ENCODE measurements at places on chromosomes 1 and 21.

DNA sequence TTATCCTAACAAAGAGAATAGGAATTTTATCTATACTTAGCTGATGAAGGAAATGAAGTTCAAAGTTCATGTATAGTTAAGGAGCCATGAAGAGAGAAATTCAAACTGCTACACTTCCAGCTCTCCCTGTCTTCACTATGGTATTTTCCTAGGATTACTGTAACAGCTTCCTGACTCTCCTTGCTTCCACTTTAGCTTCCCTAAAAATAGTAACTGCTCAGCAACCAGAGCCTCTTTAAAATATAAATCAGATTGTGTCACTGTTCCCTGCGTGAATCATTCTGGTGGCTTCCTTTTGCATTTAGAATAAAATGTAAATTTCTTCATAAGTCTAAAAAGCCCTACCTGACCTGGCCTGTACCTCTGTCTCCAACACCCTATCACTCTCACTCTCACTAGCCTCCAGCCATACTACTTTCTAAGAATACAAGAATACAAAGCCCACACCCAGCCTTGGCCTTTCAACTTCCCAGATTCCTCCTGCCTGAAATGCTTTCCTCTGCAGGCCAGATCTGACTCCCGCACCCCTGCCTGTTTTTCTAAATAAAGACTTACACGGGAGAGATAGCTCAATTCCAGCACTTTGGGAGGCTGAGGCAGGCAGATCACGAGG is 30.5 kb downstream of the OR10J1 start:
- peaks cover 4% of the 10 kb centered on the region for H3K4me1 ChIP-seq
- no peaks in the 10 kb centered on the region for H3K36me3 ChIP-seq
- no peak overlapping the region for H3K4me3 ChIP-seq

- H3K27me3 ChIP-seq, result no peaks in the 10 kb centered on the region
- H3K27ac ChIP-seq, result no peak overlapping the region
- no peaks in the 10 kb centered on the region for H3K4me1 ChIP-seq
- H3K36me3 ChIP-seq, result no peaks in the 10 kb centered on the region
- no peak overlapping the region for H3K4me3 ChIP-seq
Measured at GRCh38 chr1:175512637-175513412, 230.6 kb downstream of the TNR start.

DNA sequence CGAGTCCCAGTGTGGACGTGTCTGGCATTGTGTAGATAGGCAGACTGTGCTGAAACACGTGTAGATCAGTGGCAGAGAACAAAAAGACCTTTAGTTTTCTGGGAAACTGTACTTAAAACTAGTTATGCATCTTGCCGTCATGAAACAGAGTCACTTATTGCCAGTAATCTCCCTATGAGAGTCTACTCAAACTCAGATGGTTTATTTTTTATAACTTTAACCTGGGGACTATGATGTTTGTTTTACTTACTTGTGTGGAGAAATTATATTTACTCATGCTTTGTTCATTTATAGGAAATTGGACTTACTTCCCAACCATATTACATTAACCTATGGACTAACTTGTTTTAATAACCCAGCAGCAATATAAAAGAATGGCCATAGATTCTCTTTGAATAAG is 54.1 kb upstream of the ABCG1 start:
- no peaks in the 10 kb centered on the region for H3K4me1 ChIP-seq
- DNase-seq, result no peak
- H3K36me3 ChIP-seq, result no peaks in the 10 kb centered on the region

DNA sequence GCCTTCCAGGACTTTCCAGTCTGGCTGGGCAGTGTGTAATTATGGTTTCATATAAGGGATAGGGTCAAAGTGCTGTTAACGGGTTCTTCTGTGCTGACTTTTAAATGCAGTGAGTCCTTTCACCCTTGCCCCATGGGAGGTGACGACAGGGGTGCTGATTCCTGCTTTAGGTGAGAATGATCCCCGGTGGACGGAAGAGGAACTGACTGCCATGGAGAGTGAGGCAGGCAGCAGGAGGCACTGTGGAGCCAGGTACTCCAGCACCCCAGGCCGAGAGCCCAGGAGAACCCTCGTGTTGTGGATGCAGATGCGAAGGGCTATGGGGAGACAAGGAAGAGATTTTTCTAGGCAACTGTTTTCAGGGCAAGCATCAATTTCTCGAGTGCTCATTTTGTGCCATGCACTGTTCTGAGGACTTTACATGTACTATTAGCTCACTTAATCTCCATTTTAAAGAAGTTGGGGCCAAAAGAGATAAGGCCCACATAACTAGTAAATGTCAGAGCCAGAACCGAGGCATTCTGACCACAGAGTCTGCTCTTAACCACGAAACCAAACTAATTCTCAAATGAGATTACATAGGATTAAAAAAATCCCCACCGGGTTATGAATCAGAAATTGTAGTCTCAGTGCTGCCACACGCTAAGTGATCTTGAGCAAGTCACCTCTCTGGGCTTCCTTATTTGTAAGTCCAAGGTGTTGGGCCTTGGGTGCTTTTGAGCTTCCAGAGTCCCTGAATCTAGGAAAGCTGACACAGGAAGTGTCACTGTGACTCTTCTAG is 28.2 kb downstream of the STPG1 start:
- no peaks in the 10 kb centered on the region for H3K27me3 ChIP-seq
- peaks cover 7% of the 10 kb centered on the region for H3K4me1 ChIP-seq
- no peak overlapping the region for H3K4me3 ChIP-seq

DNA sequence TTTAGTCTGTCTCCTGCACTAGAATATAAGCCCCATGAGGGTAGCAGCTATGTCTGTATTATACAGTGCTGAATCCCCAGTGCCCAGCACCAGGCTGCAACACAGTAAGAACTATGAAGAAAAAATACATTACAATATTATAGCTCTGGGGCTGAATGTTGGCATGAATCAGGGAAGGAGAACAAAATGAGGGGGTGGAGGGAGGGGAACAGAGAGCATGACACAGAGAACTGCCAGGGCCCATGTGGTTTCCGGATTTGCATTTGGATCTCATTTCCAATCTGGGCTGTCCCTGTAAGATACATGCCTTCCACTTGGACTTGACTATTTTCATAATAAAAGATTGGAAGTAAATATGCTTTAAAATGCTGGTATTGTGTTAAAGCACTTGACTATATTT is 35.8 kb downstream of the C1orf198 start:
- H3K27me3 ChIP-seq, result no peaks in the 10 kb centered on the region
- H3K27ac ChIP-seq, result no peak overlapping the region
- H3K36me3 ChIP-seq, result peaks cover 4% of the 10 kb centered on the region
- no peak overlapping the region for H3K4me3 ChIP-seq
- no peaks in the 10 kb centered on the region for H3K4me1 ChIP-seq

Measured in SK-N-SH (cell line).